ENCODE measurements at places on chromosomes 4 and X.

- no peak for DNase-seq
Observed at GRCh38 chrX:64977830-64978229, 1.6 kb upstream of the ZC4H2 start.

- DNase-seq, result no peak
Observed at GRCh38 chrX:35664833-35665232, 133.3 kb upstream of the MAGEB16 start.

GRCh38 chr4:40288566-40288965 lies 46.6 kb upstream of the CHRNA9 start:
- no peak for DNase-seq

GRCh38 chr4:124682384-124682783 lies 30.1 kb downstream of the ANKRD50 start:
- DNase-seq, result no peak

GRCh38 chr4:86307432-86307831 lies 52.4 kb downstream of the MAPK10 start:
- no peak for DNase-seq

DNA sequence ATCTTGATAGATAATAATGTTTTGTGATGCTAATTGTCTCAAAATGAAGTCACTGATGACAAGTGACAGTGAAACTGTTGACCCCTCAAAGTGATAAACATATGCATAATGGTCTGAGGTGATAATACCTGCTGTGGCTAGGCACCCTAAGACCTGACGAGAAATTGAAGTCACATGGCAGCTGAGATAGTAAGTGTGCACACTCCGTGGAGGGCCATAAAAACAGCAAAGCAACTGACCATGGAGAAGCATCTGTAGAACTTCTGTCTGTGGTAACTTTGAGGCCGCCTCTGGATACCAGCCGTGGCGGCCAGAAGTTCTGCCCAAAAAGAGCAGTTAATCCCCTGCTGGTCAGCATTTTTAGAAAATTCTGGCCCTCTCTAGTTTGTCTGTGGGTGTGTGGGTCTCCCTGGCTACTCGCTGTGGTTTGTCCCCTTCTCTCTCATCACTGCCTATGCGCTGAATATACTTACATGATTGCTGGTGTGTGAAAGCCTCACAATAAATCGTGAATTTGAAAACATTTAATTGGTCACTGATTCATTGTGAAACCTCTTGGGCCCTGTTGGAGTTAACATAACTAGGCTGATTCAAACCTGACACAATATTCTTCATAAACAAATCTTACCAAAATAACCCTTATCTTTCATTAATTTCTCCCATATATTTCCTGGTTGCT lies 50.6 kb downstream of the CCDC149 start:
- DNase-seq, result no peak

DNA sequence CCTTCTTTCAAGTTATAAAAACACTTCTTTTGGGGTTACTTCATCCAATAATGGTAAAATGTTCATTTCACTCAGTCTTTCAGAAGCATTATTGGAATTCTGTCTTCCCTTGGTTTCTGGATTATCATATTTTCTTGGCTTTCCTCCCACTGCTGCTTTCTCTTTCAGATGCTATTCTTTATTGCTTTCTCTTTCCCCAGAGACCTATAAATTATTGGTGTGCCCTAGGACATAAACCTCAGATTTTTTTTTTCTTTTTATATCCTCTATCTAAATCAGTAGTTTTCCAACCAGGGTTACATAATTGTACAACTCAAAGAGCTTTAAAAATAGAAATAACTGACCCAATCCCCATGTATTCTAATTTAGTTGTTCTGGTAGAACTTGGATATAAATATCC lies 1005.5 kb downstream of the ARAP2 start:
- no peak for DNase-seq
